NCI-H524 (cell line): ENCODE measurements at places on chromosomes 16 and 17.

DNA sequence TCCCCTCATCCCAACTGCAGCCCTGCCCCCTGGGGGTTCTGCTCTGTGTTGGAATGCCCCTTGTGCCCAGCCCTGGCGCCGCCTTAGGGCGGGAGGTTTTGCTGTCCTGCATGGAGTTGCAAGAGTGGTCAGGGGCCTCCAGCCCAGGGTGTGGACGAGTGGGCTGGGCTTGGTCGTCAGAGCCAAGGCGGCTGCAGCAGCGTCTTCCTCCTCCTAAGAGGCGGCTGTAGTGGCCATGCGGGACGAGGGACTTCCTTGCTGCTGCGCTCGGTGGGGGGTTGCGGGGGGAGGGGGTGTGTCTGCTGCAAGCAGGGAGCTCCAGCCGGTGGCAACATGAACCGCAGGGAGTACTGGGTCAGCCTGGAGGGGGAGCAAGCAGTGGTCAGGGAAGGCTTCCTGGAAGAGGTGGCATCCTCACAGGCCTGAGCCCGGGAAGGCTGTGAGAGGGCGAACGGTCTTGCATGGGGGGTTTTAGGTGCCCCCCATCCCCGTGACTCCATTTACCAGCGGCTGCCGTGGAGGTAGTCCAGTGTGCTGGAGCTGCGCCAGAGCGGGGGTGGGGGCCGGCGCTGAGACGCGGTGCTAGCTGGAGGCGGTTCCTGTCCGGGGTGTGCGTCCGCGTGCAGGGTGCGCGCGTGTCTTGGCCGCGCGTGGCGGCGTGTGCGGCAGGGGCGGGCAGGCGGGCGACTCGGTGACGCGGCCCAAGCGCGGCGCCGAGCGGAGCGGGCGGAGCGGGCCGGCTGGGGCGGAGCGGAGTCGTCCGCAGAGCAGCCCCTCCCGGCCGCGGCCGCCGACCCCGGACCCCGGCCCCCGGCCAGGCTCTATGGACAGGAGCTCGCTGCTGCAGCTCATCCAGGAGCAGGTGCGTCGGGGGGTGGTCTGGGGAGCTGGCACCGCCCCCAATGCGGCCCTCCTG is at the start of gene RHBDL1:
TSS of gene RHBDL1 (plus strand) at position 704 of the 916 bp plus-strand sequence. CDS start at position 824, 120 bp downstream.
- peak; percentile 50 for DNase-seq

GRCh38 chr17:11950771-11951519 is 46.3 kb downstream of the ZNF18 start:
- DNase-seq: no peak

- DNase-seq: no peak
These were observed 50.5 kb downstream of the IKZF3 start for GRCh38 chr17:39813631-39814030.

DNA sequence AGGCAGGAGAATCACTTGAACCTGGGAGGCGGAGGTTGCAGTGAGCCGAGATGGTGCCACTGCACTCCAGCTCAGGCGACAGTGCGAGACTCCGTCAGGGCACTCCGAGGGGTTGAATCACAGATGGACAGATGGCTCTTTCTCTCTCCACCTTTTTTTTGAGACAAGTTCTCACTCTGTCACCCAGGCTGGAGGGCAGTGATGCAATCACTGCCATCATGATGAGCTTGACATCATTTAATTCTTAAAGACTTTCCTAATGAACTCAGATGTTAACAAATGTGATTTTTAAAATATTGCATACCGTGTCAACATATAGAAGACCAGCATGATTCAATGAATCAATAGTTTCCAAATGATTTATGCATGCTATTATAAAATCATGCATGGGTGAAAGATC is 3.5 kb downstream of the GDPD1 start:
- peak; percentile 33 for DNase-seq

DNA sequence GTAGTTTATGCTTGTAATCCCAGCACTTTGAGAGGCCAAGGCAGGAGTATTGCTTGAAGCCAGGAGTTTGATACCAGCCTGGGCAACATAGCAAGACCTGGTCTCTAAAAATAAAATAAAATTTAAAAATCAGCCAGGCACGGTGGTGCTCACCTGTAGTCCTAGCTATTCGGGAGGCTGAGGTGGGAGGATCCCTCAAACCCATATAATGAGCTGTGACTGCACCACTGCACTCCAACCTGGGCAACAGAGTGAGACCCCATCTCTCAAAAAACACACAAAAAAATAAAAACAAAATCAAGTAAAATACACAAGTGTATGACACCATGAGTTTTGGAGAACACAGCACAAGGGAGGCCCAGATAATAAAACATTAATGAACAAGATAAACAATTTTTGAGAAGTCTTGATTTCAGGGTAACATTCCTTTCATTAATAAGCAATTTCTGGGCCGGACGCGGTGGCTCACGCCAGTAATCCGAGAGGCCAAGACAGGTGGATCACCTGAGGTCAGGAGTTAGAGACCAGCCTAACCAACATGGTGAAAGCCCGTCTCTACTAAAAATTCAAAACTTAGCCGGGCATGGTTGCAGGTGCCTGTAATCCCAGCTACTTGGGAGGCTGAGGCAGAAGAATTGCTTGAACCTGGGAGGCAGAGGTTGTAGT is 17.9 kb downstream of the PRPSAP1 start:
- DNase-seq: no peak

- DNase-seq: no peak
These were observed 7.5 kb downstream of the POLR2C start for GRCh38 chr16:57469917-57470470.

DNA sequence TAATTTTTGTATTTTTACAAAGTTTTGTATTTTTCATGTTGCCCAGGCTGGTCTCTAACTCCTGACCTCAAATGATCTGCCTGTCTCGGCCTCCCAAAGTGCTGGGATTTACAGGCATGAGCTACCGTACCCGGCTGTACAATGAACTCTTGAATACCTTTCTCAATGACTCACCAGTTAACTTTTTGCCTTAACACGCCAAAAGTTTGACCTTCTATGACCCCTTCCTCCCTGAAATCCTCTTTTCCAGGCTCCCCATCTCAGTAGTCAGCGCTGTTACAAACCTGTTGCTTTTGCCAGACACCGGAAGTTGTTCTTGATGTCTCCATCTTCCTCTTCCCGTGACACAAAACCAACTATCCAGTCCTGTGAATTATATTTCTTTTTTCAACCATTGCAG is 158.1 kb upstream of the ASIC2 start:
- no peak for DNase-seq

- DNase-seq: no peak
These were observed 180.7 kb upstream of the ZFHX3 start for GRCh38 chr16:73228649-73229048.

DNA sequence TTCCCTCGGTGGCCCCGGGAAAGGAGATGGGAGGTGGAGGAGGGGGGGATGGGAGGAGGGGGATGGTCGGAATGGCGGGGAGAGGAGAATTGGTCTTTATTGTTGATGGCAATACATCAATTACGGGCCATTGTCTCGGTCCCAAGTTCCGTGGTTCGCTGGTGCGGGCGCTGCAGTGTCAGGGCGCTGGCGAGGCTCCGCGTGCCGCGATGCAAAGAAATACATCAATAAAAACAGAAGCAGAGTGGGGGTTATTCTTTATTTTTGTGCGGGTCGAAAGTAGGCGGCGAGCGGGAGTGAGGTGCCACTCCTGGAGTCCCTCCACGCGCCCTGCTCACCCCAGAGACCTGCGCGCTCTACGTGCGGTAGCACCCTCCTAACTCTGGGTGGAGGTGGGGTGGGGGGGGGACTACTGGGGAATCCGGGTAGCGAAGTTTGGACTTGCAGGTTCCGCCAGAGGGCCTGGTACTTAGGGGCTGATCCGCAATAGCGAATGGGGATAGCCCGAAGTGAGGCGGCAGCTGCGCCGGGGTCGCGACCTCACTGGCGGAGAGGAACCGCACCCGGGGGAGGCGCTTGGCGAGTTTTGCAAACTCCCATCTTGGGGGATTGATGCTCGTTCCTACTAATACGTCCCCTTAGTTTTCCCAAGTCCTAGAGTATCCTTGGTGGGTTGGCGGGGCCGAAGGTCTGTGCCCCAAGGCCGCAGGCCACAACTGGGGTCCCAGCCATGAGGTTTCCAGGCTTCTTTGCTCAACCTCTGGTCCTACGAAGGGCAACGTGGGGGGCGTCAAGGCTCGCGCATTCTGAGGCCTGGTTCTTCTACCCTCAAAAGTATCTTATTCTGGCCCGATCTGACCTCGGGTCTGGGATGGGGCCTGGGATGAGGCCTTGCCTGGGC is 3.5 kb upstream of the SALL1 start:
- DNase-seq: no peak

- DNase-seq: no peak
These were observed 571 bp downstream of the TIMP2 start for GRCh38 chr17:78924481-78925151.

DNA sequence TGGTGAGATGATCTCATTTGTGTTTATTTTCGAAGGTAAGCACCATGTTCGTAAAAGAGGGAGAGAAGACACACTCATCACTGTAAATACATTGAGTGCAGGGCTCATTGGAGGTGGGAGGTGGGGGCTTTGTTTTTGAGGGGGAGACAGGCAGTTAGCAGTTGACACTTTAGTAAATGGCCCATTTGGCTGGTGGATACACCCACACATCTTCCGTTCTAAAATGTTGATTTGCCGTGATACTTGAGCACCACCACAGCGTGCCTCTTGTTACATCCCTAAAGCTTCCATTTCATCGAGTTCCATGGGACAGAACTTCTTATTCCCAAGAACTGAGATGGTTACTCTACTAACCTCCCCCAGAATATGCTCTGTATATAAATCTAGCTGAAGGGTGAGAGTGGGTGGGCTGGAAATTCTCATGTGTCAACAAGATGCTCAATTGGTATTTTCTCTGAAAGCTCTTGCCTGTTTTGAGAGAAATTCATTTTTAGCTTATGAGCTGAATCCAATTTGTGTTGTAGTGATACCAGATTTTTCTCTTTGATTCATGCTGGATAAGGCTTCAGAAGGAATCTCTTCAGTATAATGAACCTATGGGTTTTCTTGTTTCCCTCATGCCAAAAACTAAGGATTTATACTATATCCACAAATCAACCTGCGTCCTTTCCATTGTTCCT is 314.3 kb downstream of the RBFOX1 start:
- DNase-seq: no peak

DNA sequence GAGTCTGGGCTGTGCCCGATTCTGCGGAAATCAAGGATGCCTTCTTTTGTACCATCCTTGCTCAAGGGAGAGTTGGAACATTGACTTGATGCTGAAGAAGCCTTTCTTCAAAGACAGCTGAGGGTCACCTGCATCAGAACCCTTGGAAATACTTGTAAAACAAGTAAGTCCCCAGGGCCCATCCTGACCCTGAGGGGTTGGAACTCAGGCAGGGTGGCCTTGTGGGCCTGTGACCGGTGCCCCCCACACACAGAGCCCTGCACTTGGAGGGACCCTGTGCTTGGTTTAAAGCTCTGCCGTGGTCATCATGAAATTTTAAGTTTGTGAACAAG is 56.9 kb downstream of the WIPI1 start:
- DNase-seq: no peak

DNA sequence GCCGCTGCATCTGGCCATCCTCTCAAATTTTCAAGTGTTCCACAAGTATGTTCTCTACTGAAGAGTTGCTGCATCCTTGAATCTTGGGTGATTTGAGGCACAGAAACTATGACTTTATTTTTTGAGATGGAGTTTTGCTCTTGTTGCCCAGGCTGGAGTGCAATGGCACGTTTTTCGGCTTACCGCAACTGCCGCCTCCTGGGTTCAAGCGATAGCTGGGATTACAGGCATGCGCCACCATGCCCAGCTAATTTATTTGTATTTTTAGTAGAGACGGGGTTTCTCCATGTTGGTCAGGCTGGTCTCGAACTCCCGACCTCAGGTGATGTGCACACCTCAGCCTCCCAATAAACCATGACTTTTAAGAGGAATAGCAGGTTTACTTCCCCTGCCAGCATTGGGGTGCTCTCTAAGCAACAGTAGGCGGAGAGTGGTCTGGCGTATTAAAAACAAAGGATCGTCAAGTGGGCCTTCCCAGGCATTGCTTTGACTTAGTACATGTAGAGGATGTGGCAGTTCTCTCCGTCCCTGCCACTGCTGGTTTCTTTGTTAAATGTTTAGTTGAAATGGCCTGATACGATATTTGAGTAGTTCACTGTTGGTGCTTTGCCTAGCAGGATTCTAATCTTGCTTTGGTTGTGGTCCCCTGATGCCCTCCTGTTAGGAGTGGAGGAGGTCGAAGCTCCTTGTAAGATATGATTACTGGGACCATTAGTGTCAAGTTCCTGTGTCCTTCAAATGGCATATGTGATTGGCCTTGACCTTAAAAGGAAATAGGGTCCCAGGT is 9.5 kb downstream of the PYCARD start:
- no peak for DNase-seq

DNA sequence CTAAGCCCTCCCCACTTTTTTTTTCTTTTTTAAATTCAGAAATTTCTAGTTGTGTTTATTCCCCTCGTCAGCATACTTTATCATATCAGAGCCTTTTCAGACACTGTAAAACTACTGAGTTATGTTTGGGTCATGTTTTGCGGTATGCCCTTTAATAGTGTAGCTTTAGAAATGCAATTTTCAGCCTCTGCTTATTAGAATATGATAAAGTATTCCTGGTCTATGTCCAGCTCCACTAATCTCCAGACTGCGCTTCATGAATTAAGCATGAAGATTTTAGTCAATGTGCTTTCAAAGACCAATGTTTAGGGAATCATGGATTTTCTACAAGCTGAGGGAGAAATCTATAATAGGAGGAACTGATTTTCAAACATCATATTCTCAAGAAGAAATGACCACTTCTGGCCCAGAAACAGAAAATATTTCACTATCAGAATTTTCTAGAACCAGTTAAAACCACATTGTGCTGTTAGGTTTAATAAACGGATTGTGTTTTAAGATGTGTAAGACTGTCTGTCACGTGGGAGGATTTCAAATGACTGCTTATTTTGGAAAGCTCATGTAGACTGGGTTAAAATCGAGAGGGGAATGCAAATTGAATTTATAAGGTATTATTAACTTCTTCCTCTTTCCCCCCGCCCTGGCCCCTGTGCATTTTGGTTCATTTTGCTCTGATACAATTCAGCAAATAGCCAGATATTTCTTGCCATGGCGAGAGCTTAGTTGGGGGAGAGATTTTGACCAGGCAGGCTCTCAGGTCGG is 498.5 kb downstream of the WWOX start:
- no peak for DNase-seq

DNA sequence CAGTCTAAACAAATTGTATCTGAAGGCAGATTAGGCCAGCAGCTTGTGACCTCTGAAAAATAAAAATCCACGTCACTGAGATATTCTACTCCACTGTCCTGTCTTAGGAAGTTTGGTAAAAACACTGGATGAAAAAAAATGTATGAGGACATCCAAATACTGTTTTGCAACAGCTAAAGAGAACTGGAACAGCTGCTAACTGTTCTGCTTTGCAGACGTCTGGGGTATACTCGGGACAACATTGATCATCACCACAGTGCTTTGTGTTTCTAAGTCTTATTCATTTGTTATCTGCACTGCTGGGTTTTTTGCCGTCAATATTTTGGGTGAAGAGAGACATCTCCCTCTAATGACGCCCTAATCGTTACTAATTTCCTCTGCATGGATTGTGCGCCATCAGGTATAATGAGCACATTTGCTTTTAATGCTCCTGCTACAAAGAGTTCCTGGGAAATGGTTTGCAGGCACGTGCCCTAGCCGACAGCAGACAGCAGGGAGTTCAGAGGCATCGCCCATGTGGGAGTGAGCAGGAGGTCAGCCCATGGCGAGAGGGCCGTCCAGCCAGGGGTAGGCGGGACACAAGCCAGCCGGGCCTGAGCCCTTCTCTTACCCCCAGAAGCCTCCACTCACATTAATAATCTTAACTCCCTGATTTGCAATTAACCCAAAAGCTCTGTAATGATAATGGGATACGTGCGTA is 87.0 kb downstream of the CBLN1 start:
- no peak for DNase-seq

- no peak for DNase-seq
These were observed 74.1 kb downstream of the ABCC12 start for GRCh38 chr16:48081656-48082055.
